ENCODE measurements at places on chromosomes 1 and 21.

GRCh38 chr21:24093032-24093431 lies 1514.2 kb downstream of the MRPL39 start:
- DNase-seq, result no peak

DNA sequence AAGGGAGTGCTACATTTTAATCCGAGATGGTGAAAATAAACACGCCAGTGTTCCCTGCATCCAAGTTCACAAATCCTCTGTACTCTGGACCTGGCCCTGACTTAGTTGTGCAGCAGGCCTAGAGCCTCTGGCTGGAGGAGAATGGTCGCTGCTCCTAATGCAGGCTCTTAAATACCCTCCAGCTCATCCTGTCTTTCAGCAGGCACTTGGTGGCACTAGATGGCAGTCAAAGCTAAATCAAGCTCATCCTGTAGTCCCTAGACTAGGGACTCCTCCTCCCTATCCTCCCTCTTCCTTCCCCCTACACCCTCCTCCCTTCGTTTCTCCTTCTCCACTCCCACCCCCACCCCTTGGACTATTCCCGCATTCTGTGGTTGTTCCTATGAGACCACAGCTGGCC lies 41.6 kb upstream of the MTR start:
- no peak for DNase-seq

GRCh38 chr21:27164208-27165177 lies 197.6 kb upstream of the ADAMTS5 start:
- no peak for DNase-seq

GRCh38 chr1:43853161-43853921 lies 80.3 kb upstream of the ARTN start:
- DNase-seq, result peak; percentile 87

DNA sequence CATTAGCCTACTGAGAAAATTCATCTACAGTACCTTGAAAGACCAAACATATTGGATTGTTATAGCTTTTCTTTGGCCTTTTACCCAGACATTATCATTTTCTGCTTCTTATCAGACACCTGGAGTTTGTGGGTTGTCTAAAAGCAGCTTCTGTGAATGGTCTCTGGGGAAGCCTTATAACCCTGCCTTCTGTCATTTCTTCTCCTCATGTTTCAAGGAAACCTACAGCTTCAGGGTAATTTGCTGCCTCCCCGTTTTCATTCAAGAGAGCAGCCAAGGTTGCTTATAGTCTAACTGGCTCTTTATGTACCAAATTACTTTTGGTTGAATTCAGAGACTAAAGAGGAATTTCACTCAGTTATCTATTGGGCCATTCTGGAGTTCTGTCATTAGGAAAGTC lies 288.3 kb upstream of the SGIP1 start:
- no peak for DNase-seq

DNA sequence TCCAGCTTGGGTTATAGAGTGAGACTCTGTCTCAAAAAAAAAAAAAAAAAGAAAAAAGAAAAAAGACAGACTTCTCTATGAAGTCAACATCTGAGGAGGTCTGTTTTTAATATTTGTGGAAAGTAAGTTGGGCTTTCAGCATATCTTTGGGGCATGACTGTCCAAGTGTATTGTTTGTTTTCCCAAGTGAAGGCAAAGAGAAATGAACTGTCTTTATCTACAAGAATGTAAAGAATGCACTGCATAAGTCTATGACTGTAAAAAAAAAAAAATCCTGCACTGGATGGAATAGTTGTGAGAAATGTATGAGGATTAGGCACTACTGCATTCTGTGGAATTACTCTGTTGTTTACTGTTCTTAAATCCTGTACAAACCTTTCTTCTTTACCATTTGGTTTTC lies 45.6 kb upstream of the TMEM61 start:
- DNase-seq, result no peak

DNA sequence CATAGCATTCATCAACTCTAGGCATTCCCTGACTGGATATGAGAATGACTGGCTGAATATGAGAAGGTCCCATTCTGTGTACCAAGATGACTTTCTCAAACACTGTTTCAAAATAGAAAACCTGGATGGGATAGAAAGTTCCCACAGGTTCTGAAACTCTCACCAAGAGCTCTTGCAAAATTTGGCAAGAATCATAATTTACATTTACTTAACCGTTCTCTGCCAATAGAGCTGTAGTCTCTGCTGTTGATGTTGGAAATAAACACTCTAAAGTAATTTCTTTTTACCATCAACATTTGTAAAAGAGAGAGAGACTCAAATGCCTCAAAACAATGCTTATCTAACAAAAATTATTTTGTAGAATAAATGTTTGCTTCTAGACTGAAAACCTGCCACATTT lies 221.1 kb downstream of the LMO4 start:
- DNase-seq, result no peak

DNA sequence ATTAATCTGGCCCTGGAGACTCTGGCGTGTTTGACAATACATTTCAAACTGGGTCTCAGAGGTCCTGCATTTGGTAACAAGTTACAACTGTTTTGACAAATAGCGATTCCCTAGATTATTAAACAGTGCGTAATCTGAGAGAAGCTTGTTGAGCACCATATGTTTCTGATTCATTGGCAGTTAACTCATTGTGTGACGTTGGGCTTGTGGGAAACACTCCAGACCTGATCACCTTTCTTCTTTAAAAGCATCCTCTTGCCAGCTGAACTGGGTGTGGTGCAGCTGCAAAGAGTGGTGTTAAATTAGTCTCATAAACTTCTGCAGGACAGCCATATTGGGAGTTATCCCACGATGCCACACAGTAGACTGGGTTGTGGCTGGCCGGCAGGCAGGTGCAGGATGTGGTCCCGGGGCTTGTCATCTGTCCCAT lies 82.7 kb downstream of the CDC7 start:
- peak; percentile 11 for DNase-seq

- peak; percentile 41 for DNase-seq
Measured at GRCh38 chr1:22500471-22500870, 48.8 kb downstream of the ZBTB40 start.

DNA sequence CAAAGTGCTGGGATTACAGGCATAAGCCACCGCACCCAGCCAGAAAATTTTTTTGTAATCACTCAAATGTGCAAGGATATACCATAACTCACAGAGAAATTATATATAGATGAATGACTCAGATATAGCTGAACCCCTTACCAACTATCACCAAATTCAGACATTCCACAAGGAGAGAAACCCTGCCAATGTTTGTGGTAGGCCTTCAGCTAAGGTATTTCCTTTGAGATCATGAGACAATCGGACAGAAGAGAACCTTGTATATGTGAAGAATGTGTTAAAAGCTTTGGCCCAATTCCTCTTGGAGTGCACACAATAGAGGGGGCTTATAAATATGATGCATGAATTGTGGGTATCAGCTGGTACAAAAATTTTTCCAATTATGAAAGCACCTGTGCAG lies 50.7 kb downstream of the ZNF684 start:
- no peak for DNase-seq

DNA sequence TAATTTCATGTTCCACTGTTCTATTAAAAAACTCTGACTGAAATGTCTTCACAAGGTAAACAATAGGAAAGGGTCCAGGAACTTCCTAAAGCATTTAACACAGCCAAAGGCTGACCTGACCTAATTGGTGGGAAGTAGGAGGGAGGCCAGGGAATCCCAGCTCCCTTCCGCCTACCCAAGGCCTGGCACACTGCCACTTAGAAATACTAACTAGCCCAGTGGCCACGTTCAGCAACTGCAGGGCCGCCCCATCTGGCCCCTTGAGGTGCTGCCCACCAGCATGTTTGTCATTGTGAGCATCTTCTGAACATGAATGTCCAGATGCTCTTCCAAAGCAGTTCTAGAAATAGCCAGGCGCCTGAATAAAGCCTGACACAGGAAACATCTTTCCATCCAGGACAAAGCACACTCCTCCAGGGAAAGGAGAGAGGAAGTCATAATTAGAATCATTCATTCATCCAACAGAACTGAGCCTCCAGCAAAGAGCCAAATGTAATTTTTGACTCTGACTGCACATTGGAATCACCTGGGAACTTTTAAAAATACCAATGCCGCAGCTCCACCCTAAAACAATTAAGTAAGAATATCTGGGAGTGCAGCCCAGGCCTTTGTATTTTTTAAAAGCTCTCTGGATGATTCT lies 44.6 kb upstream of the BCL9 start:
- peak; percentile 7 for DNase-seq

DNA sequence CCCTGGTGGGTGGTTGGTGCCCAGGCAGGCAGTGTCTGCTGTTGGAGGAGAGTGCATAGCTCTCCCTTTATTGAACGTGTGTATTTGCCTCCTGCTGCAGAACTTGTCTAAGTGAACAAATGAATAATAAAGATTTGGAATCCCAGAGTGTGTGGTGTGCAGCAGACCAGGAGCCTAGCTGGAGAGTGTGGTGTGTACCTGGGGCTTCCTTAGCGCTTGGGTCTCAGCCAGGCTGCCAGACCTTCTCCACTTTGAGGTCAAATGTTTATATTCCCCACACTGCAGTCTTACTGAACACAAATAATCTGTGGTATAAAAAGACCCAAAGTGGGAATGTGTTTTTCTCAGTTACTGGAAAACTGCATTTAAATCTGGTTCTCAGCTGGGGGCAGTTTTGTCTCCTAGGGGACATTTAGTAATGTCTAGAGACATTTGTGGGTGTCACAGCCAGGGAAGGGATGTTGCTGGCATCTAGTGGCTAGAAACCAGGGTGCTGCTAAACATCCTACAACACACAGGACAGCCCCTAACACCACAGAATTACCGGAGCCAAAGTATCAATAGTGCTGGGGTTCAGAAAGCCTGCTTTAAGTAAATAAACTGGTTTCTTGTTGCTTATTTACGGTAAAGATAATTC lies 23.6 kb downstream of the SLC37A1 start:
- no peak for DNase-seq

- no peak for DNase-seq
Measured at GRCh38 chr1:24186711-24186992, 437 bp downstream of the IFNLR1 start.

DNA sequence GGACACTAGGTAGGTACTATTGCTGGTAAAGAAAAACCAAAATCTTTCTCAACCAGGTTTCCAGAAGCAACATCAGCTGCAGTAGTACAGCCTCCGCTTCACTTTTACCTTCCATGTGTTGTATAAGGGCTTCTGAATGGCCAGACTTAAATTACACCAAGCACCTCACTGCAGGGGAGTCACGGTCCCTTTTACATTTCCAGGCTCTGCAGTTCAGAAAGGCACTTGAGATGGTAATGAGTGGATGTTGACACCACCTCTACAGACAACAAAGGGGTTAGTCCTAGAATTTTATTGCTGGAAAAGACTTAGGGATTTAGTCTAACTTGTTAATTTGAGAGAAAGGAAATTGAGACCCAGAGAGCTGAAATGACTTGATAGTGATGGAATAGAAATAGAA lies 12.0 kb upstream of the DUSP12 start:
- DNase-seq, result no peak

DNA sequence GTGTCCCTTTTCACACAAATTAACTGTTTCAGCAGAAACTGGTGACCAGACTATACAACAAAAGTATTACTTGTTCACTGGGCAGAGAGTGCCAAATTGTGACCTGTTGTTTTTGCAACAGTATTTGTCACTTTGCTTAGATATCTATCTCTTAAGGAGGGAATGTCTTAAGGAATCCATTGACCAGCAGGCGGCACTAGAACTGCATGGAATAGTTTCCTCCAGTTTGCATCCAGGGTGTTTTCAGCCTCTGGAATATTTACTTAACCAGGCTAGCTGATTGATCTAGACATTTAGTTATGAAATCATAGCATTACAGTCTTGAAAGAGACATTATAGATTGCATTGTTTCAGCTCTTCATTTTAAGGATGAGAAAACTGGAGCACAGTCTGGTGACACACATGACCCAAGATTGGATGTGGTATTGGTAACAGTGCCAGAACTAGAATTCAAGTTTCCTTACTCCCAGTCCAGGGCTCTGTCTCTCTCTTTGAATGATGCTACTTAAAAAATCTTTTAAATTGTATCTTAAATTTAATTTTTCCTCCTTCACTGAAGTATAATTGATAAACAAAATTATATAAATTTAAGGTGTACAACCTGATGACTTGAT lies 16.9 kb downstream of the RPTN start:
- peak; percentile 5 for DNase-seq

- DNase-seq, result no peak
Measured at GRCh38 chr1:14437417-14437918, 161.0 kb upstream of the KAZN start.

- peak; percentile 28 for DNase-seq
Measured at GRCh38 chr1:29933067-29933466, 696.7 kb downstream of the PTPRU start.

DNA sequence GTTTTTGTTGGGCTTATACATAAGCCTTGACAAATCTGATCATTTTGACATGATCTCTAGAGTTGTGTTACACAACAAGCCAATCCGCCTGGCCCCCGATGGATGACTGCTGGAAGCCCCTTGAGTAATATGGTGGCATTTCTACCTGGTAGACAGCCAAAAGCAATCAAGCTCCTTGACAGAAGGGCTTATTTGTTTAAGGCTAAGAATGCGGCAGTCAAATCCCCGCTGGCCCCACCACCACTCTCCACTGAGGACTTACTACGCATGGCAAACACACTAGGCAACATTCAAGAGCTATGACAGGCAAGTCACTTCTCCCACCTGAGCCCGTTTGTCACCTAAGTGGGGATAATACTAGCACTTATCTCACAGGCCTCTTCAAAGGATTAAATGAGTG lies 33.4 kb upstream of the C1orf198 start:
- DNase-seq, result no peak

- no peak for DNase-seq
Measured at GRCh38 chr1:5910666-5911065, 81.6 kb downstream of the NPHP4 start.

DNA sequence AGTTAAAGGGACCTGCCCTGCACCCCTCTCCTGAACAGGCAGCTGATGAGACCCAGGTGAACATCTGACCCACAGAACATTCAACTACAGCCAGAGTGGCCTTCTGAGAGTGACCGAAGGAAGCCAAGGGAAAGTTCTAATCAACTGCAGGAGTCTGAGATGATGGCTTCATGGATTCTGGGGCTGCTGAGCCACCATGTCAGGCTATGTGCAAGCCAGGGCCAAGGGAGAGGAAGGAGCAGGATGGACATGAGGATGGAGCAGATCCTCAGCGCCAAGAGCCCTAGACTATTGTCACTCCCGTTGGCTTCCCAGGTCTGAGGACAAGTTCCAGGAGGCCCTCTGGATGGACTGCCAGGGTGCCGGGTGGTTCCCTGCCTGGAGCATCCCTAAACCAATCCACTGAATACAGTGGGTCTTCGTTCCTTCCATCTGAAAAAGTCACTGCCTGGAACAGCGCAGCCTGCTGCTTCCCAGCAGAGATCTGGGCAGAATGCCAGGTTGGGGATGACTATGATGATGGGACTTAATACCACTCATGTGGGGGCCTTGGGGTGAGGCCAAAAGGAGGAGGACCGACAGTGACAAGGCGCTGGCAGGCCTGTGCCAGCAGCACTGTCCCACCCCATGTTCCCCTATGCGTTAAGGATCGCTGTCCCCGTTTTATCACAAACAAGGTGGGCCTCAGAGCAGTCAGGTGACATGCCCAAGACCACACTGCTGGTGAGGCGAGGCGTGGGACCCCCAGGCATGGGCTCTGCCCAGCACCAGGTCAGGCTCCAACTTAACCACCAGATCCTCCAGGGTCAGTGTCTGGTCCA lies 19.8 kb downstream of the SPOCD1 start:
- DNase-seq, result peak; percentile 59

Data from NCI-H1092 (cell line).